ENCODE measurements at places on chromosomes 2 and 18.

- no peak for DNase-seq
These were observed 30.5 kb downstream of the GPC1 start for GRCh38 chr2:240465765-240466578.

GRCh38 chr2:232597362-232598079 lies 35.9 kb upstream of the EFHD1 start:
- DNase-seq: no peak

DNA sequence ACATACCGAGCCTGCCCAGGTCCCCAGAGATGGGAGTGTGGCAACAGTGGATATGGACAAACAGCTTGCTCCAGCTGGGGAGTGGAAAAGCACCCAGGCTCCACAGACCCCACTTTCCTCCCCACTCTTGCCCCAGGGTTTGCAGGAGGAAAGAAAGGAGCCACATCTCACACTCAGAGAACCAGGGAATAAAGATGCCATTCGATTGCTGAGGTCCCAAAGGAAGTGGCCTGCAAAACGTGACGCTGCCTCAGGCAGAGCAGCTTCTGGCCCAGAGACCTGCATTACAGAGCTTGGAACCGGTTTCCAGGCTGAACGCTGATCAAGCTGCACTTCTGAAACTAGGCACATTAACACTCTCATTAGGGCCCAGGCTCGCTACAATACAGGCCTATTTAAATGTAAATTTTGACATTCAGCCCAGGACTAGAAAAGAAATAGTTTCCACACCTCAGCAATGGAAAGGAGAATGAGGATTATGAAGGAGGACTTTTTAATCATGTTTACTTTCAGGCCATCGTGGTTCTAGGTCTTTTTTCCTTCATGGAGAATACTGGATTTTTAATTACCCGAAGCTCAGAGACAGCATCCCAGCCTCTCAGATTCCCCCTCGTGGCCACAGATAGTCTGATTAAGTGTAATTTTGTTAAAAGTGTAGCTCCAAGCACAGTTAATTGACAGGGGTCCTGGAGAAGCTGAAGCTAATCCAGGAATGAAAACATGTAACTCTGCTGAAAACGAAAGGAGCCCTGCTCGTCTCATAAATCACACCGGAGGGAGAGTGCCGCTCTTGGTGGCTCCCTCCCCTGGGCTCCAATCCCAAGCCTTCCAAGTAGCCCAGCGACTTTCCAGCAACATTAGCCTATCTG lies 221.3 kb upstream of the RAB6C start:
- DNase-seq: no peak

DNA sequence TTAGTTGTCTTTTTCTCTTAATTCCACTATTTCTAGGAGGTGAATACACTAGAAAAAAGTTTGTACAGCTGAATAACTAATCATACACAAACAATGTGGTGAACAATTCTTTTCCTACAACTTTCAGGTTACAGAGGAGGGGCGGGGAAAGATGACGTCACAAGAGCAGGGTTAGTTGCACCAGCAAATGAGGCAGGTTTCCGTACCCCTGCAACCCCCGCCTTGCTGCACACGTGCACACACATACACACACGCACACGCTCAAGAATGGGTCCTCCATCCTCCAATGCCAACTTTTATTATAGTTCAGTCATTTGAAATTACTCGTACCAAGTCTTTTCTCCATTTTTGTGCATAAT lies 122.8 kb downstream of the ARL4C start:
- no peak for DNase-seq

GRCh38 chr2:232315049-232315922 lies 63.3 kb upstream of the ALPP start:
- no peak for DNase-seq

- DNase-seq: no peak
These were observed 137.6 kb upstream of the BCL2L11 start for GRCh38 chr2:110983133-110983532.

- no peak for DNase-seq
These were observed 62.3 kb downstream of the UBE2E3 start for GRCh38 chr2:181042706-181043105.

DNA sequence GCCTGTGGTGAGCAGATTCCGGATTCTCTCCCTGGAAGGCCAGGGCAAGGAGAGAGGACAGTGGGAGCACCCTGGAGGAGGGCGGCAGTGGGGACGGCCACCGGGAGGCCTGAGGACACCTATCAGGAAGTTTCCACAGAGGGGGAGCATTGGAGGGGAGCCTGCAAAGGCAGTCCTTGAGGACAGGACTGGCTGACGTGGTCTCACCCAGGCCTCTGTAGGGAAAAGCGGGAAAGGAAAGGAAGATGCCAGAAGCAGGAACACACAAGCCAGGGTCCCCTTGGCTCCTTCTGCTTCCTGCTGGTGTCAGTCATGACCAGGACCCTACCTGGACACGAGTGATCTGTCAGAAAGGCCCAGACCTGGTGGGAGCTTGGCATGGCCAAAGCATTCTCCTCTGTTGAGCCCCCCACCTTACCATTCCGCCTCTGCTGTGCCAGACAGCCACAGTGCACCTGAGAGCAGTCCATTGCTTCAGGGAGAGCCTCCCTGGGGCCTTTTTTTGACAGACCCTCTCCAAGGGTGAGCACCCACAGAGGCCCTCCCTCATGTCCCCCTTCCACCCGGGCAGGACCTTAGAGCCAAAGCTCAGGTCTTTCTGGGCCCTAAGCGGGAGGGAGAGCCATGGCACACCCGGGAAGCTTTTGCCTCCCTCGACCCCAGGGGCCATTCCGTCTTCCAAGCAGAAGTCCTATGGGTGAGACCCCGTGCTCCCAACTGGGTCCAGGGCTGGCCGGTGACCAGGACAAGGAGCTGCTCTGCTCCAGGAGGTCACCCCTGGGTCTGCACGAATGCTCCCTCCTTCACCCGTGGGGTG lies 333.1 kb downstream of the DYSF start:
- no peak for DNase-seq

DNA sequence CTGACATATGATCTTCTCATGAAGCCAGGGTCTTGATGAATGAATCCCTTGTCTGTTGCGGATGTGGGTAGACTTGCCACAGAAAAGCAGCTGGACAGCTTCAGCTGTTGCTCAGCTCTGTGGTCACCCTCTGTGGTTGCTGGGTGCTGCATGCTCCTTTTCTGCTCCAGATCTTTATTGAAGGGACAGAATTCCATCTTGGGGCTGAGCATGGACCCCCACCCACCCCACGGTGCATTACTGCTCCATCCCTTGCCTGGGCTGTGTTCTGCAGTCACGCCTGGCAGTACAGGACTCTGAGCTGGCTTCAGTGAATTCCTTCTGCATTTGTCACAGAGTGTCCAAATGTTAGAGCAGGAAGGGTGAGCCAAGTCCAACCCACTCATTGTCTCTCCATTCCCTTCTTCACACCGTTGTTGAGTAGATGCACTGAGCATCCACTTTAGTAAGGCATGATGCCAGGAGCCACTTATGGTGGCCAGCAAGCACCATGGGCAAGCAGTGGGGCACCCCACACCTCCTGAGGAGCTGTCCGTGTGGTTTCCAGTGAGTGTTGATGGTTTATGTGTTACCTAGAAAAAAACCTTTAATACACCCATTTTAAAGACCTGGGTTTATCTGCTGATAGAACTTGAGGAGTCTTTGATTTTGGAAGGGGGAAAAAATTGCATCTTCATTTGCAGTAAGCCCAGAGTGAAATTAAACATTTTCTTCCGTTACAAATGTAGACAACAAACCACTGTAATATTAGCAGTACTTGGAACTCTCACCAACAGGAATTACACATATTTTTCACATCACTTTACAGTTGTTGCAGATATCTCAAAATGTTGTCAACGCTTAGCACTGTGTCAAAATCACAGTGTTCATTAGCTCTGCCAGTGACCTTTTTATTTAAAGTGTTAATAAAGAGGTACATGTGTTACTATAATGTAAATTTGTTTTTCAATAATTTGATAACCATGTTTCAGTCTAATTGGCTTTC lies 14.7 kb upstream of the ITGB6 start:
- DNase-seq: no peak

- no peak for DNase-seq
These were observed 35.4 kb downstream of the B4GALT6 start for GRCh38 chr18:31648966-31649429.

DNA sequence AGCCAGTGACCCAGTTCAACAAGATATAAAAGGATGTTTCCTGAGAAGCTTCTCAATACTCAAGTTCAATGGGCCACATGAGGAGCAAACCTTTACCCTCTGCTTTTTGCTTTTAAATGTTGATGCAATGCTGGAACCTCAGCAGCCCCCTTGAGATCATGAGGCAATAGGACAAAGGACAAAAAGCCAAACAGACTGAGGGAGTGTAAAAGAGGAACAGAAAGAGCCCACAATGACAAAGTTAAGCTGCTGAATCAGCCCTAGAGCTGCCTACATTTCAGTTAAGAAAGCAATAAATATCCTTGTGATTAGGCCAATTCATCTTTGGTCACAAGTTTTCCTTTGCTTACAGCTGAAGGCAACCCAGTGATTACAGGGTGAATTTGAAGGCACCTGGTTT lies 76.9 kb downstream of the MRO start:
- DNase-seq: no peak

DNA sequence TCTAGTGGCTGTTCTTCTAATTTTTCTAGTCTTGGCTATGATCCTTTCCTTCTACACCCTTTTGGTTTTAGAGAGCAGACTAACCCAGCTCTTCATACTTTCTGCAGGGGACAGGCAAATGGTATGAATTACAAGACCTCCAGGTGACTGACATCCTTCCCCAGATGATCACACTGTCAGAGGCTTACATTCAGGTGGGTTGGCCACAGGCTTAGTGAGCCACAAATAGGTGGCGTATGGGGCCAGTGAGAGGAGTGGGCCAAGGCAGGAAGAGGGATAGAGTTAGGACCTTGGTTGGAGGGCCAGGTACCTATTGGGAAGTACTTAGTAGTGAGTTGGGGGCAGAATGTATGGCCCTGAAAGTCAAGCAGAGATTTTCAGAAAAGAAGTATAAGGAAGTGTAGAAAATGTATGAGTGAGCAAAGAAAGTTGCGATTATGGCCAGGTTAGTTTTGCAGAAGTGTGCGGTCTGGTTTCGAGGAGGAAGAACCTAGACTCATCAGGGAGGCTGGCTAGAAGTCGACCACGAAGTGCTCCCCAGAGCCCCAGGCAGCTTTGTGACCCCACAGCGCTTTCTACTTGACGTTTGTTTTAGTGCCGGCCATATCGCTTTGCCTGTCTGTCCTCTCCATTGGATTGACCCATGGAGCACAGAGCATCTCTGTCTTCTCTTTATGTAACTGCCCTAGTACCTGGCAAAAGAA lies 20.0 kb downstream of the SFTPB start:
- DNase-seq: no peak

- no peak for DNase-seq
These were observed 99.4 kb upstream of the RASGRP3 start for GRCh38 chr2:33377048-33377447.

GRCh38 chr2:191604154-191604553 lies 73.8 kb upstream of the NABP1 start:
- DNase-seq: no peak

GRCh38 chr2:159129269-159129668 lies 157.2 kb downstream of the WDSUB1 start:
- no peak for DNase-seq

GRCh38 chr2:212505586-212505985 lies 33.0 kb downstream of the ERBB4 start:
- DNase-seq: no peak

DNA sequence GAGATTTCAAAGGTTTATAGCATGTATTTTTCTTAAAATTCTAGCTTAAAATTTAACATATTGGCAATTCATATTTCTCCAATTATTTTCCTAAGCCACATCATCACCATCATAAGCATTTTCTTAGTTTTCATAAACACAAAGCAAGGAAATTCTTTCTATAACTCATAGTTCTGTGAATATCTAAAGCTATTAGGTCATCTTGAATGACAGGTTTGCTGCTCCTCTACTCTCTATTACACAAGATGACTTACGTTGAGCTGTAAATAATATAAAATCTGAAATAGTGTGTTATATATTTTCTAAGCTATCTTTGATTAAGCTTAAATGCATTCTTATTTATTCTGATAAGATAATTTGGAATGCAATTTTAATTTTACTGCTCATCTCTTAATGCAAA lies 984.6 kb upstream of the CNTNAP5 start:
- DNase-seq: no peak

DNA sequence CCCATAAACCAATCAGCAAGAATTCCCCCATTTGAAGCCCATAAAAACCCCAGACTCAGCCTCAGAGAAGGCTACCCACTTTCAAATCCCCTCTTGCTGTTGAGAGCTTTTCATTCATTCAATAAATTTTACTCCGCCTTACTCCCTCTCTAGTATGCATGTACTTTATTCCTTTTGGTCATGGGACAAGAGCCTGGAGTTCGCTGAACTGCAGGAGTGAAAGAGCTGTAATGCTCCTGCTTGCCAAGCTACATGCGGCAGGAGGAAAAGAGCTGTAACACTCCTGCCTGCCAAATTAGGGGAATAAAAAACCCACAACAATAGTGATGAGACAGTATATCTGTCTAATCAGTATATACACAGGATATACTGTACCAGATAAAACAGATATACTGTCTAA lies 1261.7 kb downstream of the LRP1B start:
- DNase-seq: no peak

GRCh38 chr2:136132825-136133155 lies 14.8 kb upstream of the CXCR4 start:
- no peak for DNase-seq

GRCh38 chr2:68290901-68291300 lies 28.8 kb downstream of the CNRIP1 start:
- no peak for DNase-seq

- DNase-seq: no peak
These were observed 156.9 kb downstream of the CCDC102B start for GRCh38 chr18:68954738-68955137.

- DNase-seq: no peak
These were observed 28.0 kb upstream of the BARD1 start for GRCh38 chr2:214837466-214837865.

DNA sequence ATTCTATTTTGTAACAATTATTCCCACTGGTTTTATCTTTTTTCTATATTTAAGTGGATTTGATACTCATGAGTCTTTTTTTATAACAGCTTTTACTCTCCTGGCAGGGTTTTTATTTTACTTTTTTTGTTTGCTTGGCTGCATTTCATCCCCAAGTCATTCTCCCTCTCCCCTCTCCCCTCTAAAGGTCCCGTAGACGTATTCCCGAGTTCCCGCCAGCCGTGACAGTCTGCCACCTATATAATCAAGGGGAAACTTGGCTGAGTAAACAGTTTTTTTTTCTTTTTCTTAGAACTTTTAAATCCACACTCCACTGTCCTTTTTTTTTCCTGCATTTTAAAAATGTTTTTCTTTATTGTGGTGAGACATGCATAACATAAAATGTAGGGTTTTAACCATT lies 433.1 kb upstream of the HS6ST1 start:
- DNase-seq: no peak

DNA sequence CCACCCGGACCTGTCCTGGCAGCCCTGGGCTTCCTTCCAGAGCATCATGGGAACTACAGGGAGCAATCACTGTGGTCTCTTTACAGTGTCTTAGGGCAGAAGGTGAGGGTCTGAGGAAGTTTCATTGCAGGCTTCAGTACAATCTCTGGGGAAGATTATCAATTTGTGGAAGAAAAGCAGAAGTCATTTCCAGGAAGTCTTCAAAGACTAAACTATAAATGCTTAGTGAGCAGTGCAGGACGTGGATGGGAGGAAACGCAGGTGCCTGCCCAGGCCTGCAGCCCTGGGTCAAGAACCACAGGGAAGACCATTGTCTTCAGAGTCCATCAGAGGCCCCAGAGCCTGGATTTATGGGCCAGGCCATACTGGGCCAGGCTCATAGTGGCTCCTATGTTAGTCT lies 54.3 kb downstream of the INO80C start:
- DNase-seq: no peak

GRCh38 chr2:46315103-46315890 lies 18.1 kb downstream of the EPAS1 start:
- DNase-seq: no peak

Measured in stimulated activated CD4-positive, alpha-beta T cell treated with anti-CD3 and anti-CD28 coated beads, TNF-alpha, amount 100 ng/mL, for 4 hours (primary cell).